ENCODE measurements at places on chromosomes 3 and 15. TPM values are rescaled to one million over a fixed set of nuclear protein-coding genes. Genes with fewer than 3 reads are reported as not detected.

REC114 gene
- not detected for total RNA-seq

KCNMB2 gene
- not detected for total RNA-seq

LRRC58 gene
- 15.5 TPM for total RNA-seq

ADGRG7 gene
- 1.4 TPM for total RNA-seq

KCNAB1 gene
- total RNA-seq, result 1.8 TPM

SPTBN5 gene
- 6.6 TPM for total RNA-seq

CISH gene
- total RNA-seq, result 4.9 TPM

TRPM1 gene
- not detected for total RNA-seq

TIMMDC1 gene
- 95.4 TPM for total RNA-seq

ARID3B gene
- total RNA-seq, result 81.9 TPM

CLDN18 gene
- 19.5 TPM for total RNA-seq

ANKUB1 gene
- total RNA-seq, result not detected

CATSPER2 gene
- total RNA-seq, result 7.7 TPM

SNTN gene
- total RNA-seq, result not detected

TUBGCP5 gene
- total RNA-seq, result 24.3 TPM

AGTR1 gene
- total RNA-seq, result 8.2 TPM

CTXN2 gene
- total RNA-seq, result 0.38 TPM

SAMMSON gene
- total RNA-seq, result 0.17 TPM

CHST14 gene
- total RNA-seq, result 29.1 TPM

ENTPD3 gene
- 1.4 TPM for total RNA-seq

SIDT1 gene
- not detected for total RNA-seq

SPINK8 gene
- total RNA-seq, result not detected

PLA2G4B gene
- 13.1 TPM for total RNA-seq

FGD5 gene
- 0.09 TPM for total RNA-seq

GHSR gene
- not detected for total RNA-seq

EOMES gene
- total RNA-seq, result not detected

COL8A1 gene
- total RNA-seq, result 0.18 TPM

CASR gene
- 2.5 TPM for total RNA-seq

NAA80 gene
- 7.5 TPM for total RNA-seq

CDAN1 gene
- total RNA-seq, result 46.1 TPM

ATP13A5 gene
- 0.29 TPM for total RNA-seq

ZNF501 gene
- total RNA-seq, result 6.7 TPM

CCDC13 gene
- total RNA-seq, result 2.5 TPM

SLC12A8 gene
- 9.2 TPM for total RNA-seq

CFAP100 gene
- 0.79 TPM for total RNA-seq

ISLR2 gene
- total RNA-seq, result 0.14 TPM
